CD4-positive, CD25-positive, alpha-beta regulatory T cell (primary cell): ENCODE measurements at places on chromosomes 13 and 19. TPM values are rescaled to one million over a fixed set of nuclear protein-coding genes. Genes with fewer than 3 reads are reported as not detected.

DNA sequence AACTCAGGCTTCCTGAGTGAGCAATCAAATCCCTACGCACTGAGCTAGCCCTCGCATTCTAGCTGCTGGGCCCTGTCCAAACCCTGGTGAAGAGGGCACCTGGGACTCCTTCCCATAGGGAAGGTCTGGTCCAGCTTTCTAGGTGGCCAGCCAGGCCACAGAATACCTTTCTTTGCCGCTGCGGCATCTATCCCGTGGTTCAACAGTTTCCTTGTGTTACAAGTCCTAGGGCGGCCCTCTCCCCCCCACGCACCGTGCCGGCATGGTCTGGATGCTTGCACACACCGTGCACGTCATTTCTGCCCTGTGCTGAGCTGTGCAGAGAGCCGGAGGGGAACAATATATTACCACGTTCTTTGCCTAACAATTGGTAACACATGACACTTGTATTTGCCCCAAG, 164.6 kb upstream of the TSHZ3 start:
- H3K27me3 ChIP-seq = no peaks in the 10 kb centered on the region
- H3K27ac ChIP-seq = no peak overlapping the region
- DNase-seq = no peak
- no peaks in the 10 kb centered on the region for H3K36me3 ChIP-seq
- no peaks in the 10 kb centered on the region for H3K4me1 ChIP-seq

DNA sequence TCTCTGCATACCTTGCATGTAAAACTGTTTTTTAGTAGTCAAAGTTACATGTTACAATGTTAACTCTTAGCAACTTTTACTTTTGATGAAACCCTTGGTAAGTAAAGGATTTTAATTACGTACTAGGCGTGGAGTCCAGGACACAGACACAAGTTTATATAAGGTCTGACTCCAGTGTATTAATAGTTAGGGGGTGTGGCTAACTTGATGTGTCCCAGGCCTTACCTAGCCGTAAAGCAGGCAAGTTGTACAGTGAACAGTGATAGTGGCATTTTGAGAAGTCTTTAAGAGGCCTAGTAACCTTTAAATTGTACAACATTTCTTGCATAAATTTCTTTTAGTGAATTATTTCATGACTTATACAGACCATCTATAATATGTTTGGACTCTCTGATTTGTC, 5.9 kb downstream of the ZNF714 start:
- no peak overlapping the region for H3K4me3 ChIP-seq
- H3K4me1 ChIP-seq = no peaks in the 10 kb centered on the region
- H3K36me3 ChIP-seq = peaks cover 6% of the 10 kb centered on the region
- DNase-seq = no peak
- H3K27ac ChIP-seq = no peak overlapping the region

DNA sequence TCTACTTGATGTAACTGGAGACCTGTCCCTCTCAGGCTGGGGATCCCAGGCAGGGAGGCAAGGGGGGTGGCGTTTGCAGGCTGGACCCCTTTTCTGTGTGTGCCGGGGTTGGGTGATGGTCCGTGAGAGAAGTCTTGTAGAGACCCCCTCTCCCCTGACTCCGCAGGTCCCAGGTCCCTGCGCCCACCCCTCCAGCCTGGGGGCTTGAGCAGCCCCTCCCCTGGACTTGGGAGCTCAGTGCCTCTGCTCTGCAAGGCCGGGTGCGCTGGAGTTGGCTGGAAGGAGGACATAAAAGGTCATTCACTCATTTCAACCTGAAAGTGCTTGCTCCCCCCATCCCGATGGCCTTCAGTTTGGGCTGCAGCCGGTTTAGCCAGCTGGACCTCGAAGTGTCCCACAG, 89.5 kb downstream of the SLC7A1 start:
- no peaks in the 10 kb centered on the region for H3K36me3 ChIP-seq
- H3K4me3 ChIP-seq = no peak overlapping the region
- H3K4me1 ChIP-seq = no peaks in the 10 kb centered on the region

Gene DNMT1
- 103 TPM for polyA plus RNA-seq

Gene C19orf18
- not detected for polyA plus RNA-seq

Gene FXYD7
- polyA plus RNA-seq = 4.4 TPM

GRCh38 chr13:73082471-73082870, 23.7 kb downstream of the KLF5 start:
- no peak for DNase-seq
- H3K36me3 ChIP-seq = no peaks in the 10 kb centered on the region
- no peak overlapping the region for H3K4me3 ChIP-seq
- H3K4me1 ChIP-seq = no peaks in the 10 kb centered on the region
- peaks cover 2% of the 10 kb centered on the region for H3K27me3 ChIP-seq

Gene ZNF524
- polyA plus RNA-seq = 53.7 TPM

DNA sequence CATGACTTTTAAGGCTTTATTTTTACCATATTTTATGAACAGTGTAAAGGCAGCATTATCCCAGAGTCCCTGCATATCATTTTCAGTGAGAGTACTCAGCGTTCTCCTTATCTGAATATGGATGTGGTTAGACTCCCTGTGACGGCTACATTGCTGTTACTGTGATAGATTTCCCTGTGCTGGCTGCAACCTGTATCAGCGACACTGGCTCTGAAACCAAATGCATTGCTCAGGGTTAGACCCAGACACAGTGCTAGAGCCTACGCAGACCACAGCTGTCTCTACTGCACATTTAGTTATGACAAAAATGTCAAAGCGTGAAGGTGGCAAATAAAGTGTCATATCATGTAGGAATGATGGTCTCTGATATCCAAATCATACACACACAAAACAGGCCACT, 138.0 kb downstream of the ENOX1 start:
- DNase-seq = no peak
- no peaks in the 10 kb centered on the region for H3K27me3 ChIP-seq
- H3K27ac ChIP-seq = no peak overlapping the region
- no peaks in the 10 kb centered on the region for H3K36me3 ChIP-seq
- H3K4me1 ChIP-seq = no peaks in the 10 kb centered on the region

DNA sequence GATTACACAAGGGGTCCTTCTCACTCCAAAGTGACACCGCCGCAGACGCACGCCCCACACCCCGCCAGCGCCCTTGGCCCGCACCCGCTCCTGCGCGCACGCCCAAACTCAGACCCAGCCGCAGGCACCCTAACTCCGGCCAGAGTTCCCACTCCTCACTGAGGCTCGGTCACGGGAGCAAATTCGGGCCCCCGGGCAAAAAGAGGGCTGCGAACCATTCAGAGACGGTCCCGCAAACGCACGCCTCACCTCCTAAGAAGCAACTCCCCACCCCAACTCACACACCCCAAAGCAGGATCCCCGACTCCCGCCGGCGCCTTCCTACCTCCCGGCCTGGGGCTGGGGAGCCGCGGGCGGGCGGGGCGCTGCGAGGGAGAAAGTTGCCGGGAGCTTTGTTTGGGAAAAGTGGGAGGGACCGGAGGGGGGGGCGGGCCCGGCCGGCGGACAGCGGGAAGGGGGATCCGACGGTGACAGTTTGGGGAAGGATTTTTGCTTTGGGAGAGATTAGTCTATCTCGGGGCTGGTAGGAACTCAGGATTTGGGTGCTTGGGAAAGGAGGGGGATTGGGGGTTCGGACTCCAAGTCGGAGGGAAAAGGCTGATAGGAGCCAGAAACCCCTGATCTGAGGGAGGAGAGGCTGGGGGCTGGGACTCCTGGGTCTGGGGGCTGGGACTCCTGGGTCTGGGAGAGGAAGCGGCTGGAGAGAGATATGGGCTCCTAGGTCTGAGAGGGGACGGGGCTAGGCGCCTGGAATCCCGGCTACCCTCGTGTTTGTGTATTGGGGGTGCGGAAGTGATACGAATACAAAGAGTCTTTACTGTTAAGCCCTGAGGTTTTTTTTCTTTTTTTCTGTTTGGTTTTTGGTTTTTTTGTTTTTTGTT, at the start of gene TEAD2:
TEAD2 (minus strand) TSS at position 369 of the 881 bp plus-strand sequence. CDS start 2,341 bp downstream, outside the sequence.
- H3K4me3 ChIP-seq = peak within 1 kb of the TSS; percentile 44
- H3K27ac ChIP-seq = no peak within 1 kb of the TSS
- peaks cover 33% of the 10 kb centered on the region for H3K4me1 ChIP-seq

DNA sequence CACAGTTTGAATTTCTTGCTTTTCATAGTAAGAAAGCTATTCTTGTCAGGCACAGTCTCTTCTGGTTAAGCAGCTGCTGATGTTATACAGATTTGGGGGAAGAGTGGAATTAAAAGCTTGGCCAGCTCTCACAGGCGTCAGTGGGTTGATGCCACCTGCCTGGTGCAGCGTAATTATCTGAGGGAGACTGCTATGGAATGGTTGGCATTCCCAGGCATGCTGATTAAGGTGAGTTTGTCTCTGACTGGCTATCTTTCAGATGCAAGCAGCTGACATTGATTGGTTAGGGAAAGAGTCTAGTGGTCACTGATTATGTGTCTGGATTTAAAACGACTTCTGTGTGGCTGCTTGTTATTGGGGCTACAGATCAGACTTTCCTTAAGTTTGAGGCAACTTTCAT, 948.4 kb downstream of the UQCRFS1 start:
- H3K36me3 ChIP-seq = no peaks in the 10 kb centered on the region
- no peaks in the 10 kb centered on the region for H3K4me1 ChIP-seq
- no peak for DNase-seq
- H3K4me3 ChIP-seq = no peak overlapping the region
- H3K27me3 ChIP-seq = no peaks in the 10 kb centered on the region

GRCh38 chr13:40672765-40673397, 6.4 kb upstream of the FOXO1 start:
- no peaks in the 10 kb centered on the region for H3K36me3 ChIP-seq
- peak overlapping the region; percentile 30 for H3K4me3 ChIP-seq
- DNase-seq = peak; percentile 58
- H3K4me1 ChIP-seq = peaks cover 23% of the 10 kb centered on the region
- H3K27ac ChIP-seq = no peak overlapping the region

Gene LGALS7B
- polyA plus RNA-seq = not detected

- H3K36me3 ChIP-seq = no peaks in the 10 kb centered on the region
- no peak overlapping the region for H3K4me3 ChIP-seq
- H3K27me3 ChIP-seq = no peaks in the 10 kb centered on the region
- H3K4me1 ChIP-seq = no peaks in the 10 kb centered on the region
Observed at GRCh38 chr19:31548941-31549340, 199.7 kb upstream of the TSHZ3 start.

DNA sequence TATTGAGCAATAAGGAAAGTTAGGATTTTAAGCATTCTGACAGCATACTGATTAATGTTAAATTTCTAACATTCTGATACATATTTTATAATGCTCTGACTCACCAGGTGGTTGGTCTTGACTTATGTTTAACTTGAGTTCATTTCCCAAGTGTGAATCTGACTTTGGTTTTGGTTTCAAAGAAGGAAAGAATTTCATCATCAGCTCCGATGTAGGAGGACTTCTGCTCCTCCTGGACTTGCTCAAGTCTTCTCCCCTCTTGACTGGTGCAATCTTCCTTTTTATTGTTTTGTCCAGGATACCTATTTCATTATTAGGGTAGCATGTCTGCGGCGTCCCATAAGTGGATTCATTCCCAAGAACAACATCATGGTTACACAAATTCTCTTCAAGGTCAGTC, 141.3 kb downstream of the RNF17 start:
- H3K36me3 ChIP-seq = peaks cover 11% of the 10 kb centered on the region
- no peaks in the 10 kb centered on the region for H3K4me1 ChIP-seq
- DNase-seq = no peak
- no peak overlapping the region for H3K4me3 ChIP-seq
- H3K27ac ChIP-seq = no peak overlapping the region

Gene ZNF816
- polyA plus RNA-seq = 23.9 TPM

Gene ENOX1
- not detected for polyA plus RNA-seq

DNA sequence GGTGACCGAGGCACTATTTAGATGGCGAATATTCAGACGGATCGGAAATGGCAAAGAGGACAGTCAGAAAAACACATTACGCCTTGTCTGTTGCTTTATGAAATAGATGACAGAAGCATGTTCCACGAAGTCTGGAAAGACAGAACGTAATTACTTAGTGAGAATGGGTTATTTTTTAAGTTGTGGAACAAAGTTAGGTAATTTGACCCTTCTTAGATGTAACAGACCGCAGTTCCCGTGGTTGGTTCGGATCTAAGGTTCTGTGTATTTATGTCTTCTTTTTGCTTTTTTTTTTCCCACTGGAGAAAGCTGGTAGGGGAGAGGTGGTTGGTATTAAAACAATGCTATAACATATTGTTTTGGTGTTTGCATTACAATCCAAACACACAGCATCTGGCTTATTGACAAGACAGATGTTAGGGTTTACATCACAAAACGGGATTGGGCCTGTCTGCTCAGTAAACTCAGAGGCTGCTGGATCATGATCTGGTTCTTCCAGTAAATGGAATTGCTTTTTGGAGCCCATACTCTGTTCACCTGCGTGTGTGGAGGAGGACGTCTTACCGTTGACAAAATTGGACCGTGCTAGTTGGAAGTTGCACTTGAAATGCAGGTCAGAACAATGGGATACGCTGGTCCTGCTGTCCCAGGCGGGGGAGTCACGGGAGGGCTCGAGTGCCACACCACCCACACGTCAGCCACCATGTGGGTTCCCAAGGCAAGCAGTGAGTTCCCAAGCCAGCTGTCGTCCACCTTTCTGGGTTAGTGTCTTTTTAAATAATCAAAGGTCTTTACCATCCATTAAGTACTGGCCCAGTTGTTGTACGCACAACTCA, 13.8 kb downstream of the ATP11A start:
- H3K27me3 ChIP-seq = no peaks in the 10 kb centered on the region
- no peak overlapping the region for H3K4me3 ChIP-seq
- no peaks in the 10 kb centered on the region for H3K36me3 ChIP-seq
- peaks cover 6% of the 10 kb centered on the region for H3K4me1 ChIP-seq
- no peak overlapping the region for H3K27ac ChIP-seq
- DNase-seq = no peak

DNA sequence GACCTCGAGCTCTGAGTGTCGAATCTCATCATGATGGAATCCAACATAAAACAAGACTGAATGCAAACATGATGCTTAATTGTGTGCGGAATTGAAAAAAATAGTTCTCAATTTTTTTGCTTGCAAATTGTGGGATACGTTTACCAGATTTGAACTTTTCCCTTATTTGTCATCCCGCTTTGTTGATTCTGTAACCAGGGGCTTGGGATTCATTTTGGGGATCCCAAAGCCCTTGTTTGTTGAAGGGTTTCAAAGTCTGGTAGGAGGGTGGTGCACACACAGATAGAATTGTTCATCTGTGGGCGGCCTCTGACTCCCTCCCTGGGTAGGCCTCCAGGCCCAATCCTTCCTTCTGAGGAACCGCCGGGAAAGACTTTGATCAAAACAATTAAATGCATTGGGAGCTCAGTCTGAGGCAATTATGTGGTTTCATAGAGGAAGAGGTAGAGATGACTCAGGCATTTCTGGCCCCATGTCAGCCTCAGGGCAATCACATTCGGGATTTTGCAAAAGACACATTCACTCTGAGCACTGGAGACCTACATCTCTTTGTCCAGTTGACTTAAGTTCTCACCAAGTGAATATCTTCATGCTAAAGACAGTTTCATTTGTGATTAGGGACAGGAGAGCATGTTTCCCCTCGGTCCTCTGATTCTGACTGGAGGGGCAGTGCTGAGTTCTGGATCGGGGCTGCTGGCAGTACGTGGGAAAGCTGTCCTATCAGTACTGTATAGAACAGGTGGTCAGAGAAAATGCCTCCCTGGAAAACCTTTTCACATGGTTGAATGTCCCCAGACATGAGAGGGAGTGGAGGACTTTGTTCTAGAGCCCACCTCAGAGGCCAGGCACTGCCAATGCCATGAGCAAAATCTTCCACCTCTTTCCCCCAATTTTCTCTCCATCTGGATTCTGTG, 27.8 kb upstream of the IGFL4 start:
- no peaks in the 10 kb centered on the region for H3K4me1 ChIP-seq
- peaks cover 20% of the 10 kb centered on the region for H3K27me3 ChIP-seq
- no peak overlapping the region for H3K27ac ChIP-seq
- no peaks in the 10 kb centered on the region for H3K36me3 ChIP-seq
- DNase-seq = no peak
- no peak overlapping the region for H3K4me3 ChIP-seq
